ENCODE measurements at places on chromosomes 11 and 22.

- no peak for DNase-seq
These were observed 101.0 kb upstream of the SORL1-AS1 start for GRCh38 chr11:121553806-121554205.

- no peak for DNase-seq
These were observed 367.4 kb upstream of the FAT3 start for GRCh38 chr11:91857179-91857578.

GRCh38 chr11:7506243-7506642, 7.6 kb upstream of the PPFIBP2 start:
- DNase-seq, result no peak

- DNase-seq, result no peak
These were observed 137.7 kb downstream of the WT1 start for GRCh38 chr11:32297611-32298011.

DNA sequence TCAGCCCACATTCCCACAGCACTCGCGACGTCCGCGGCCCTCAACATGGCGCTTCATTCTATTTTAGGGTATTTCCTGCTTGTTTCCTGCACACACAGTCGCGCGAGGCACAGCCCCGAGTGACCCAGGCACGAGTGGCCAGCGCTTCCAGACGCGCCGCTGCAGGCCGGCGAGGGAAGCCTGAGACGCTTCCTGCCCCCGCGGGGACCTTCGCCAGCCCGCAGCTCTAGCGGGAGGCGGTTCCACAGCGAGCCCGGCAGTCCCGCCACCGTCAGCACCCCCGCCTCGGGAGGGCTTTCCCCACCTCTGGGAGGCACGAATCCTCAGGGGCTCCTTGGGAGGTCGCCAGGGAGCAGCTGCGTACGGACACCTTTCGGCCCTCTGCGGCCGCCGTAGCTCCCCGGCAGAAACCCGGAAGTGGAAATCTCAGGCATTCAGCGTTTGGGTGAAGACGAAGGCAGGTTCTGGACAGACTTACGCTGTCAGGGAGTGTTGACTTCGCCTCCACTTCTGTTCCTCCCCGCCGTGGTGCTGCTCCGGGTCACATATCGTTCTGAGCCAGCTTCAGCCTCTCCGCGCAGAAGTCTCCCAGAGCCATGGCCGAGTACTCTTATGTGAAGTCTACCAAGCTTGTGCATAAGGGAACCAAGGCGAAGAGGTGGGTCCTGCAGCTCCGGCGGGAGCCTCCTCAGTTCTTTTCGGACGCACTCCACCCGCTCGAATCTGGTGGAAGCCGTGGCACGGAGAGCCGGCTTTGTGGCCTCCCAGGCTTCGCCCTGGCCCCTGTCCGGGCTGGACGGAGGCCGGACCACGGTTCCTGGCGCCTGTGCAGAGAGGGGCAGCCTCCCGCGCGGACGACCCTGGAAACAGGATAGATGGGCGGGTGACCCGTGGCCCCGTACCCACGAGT, 2925.9 kb upstream of the OR11H1 start:
- no peak for DNase-seq

DNA sequence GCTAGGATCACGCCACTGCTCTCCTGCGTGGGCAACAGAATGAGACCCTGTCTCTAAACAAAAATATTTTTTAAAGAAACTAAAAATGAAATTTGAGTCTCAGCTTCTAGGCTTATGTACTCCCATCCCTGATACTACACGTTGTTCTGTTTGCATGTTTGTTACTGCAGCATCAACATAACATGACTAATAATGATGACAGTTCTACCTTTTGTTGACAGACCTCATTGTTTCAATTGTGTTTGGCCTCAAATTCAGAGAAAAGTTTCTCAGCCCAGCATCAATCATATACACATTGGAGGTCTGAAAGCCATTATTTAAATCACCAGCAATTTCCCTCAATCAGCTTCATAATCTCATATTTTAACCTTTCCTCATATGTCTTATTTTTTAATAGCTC, 20.8 kb downstream of the LAYN start:
- DNase-seq, result no peak

DNA sequence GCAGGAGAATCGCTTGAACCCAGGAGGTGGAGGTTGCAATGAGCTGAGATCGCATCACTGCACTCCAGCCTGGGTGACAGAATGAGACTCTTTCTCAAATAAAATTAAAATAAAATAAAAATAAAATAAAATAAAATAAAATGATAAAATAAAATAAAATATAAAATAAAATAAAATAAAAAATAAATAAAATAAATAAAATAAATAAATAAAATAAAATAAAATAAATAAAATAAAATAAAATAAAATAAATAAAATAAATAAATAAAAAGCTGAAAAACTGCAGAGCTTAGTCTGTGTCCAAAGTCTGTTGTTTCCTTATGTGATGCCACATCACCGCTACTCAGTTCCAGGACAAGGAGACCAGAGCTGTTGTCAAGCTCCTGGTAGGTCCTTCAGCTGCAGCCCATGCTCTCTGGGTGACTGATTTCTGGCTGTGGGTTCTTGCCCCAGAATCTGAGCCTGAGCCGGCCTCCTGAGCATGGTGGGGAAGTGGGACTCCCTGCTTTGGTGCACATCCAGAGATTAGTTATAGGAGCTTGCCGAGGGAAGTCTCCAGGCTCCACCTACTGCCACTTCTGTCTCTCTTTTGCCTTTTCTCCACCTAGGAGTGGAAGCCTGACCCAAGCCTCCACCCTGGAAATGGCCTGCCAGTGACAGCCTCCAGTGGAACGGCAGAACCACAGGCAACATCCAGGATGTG, 31.3 kb upstream of the ADA2 start:
- peak; percentile 31 for DNase-seq

DNA sequence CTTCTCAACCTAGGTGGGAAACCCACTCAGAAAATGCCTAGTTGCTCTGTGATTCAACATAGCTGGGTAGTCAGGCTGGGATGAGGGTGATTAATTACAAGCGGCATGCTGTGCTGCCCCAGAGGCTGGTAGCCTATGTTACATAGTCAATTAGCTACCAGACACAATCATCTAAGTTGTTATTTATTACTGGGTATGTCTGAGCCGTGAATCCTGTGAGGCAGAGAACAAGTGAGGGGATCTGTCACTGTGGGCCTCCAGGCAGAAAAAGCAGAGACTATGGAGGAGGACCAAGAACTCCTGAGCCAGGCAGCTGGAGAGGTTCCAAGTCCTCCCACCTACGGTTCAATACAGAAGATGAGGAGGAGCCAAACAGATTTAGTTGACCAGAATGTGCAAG, 186.6 kb upstream of the BDNF start:
- no peak for DNase-seq

DNA sequence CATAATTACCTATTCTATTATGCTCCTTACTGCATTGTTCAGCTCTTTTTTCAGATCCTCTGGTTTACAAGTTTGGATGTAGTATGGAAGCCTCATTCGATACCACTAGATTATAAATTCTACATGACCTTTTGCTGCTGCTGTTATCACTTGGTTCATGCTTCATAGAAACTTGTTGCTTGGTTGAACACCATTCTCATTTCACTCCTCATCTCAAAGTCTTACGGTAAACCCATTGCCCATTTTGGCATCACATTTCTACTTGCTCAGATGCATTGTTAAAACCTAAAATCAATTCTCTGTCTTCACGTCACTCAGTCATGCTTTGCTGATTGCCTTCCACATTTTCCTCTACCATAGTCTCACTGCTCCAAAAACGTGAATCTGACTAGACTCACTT, 155.5 kb upstream of the DDI1 start:
- DNase-seq, result no peak

- no peak for DNase-seq
These were observed 99.8 kb downstream of the FBXO7 start for GRCh38 chr22:32574411-32574810.

GRCh38 chr11:107549253-107549953, 16.1 kb downstream of the ALKBH8 start:
- DNase-seq, result peak; percentile 45

GRCh38 chr11:130592056-130592455, 143.6 kb downstream of the ADAMTS15 start:
- no peak for DNase-seq

GRCh38 chr11:2932850-2933251, 3.6 kb upstream of the PHLDA2 start:
- no peak for DNase-seq

DNA sequence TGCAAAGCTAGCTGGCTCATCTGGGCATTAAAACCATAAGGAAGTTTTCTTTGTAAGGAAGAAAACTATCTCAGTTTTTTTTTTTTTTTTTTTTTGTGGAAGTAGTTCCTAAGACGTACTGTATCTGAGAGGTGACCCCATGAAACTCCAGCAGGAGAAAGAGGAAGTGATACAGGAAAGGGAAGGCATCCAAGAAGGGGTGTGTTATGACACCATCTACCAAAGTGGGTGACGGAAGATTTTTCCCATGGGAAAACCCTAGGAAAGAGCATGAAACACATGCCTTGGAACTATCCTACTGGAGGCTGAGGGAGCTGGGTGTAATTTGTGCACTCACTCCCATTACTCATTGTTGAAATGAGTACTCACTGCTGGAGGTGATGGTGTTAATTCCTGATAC, 63.8 kb upstream of the ARHGAP20 start:
- no peak for DNase-seq

- no peak for DNase-seq
These were observed 68.6 kb upstream of the SORL1-AS1 start for GRCh38 chr11:121521145-121522042.

DNA sequence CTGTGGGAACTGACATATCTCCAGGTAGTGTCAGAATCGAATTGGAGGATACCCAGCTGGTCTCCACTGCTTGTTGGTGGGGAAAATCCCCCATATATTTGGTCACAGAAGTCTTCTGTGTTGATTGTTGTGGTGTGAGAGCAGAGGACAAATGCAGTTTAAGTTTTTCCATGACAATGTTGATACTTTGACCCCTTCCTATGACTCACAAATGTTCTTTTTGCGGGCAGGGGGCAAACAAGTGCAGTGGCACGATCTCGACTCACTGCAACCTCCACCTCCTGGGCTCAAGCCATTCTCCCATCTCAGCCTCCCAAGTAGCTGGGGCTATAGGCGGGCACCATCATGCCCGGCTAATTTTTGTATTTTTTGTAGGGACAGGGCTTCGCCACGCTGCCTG, 7.4 kb upstream of the PATL1 start:
- DNase-seq, result no peak

GRCh38 chr11:19723572-19724342, 11.1 kb downstream of the NAV2 start:
- peak; percentile 92 for DNase-seq

- no peak for DNase-seq
These were observed 105.5 kb downstream of the C11orf87 start for GRCh38 chr11:109527496-109527895.

DNA sequence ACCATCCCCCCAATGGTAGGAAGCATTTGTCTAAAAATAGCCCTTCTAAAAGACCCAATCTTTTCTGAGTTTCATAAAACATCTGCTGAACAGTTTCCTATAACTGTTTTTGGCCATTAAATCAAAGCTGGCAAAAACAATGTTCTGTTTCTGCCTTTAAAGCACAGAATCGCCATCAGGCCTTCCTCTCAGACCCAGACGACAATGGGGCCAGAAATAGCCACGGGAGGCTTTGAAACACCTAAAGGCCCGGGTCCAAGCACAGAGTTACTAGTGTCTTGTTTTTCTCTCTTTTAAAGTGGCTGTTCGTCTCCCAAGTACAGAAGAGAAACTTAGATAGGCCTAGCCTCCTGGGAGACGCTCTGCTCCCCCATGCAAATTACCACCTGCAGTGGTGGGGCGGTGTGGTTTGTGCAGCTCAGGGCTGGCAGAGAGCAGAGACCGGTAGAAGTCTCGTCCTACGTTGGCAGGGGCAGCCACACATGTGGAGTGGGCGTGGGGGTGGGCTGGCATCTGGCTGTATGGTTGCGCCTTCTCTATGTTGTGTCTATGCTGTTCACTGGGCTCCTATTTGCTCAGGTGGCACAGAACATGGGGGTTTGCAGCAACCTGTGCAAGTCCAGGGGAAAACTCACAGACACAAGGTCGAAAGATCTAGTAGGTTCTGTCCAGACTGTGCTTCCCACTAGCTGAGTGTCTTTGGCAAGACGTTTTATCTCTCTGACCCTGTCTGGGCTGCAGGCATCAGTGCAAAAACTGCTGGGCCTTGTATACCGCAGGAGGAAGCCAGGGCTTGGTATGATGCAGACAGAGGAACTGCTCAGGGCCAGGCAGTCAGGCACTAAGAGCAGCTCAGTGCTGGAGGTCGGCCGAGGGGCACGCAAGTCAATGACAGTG, 23.6 kb upstream of the ETS1 start:
- no peak for DNase-seq

GRCh38 chr11:12768726-12769673, 94.8 kb downstream of the TEAD1 start:
- no peak for DNase-seq

DNA sequence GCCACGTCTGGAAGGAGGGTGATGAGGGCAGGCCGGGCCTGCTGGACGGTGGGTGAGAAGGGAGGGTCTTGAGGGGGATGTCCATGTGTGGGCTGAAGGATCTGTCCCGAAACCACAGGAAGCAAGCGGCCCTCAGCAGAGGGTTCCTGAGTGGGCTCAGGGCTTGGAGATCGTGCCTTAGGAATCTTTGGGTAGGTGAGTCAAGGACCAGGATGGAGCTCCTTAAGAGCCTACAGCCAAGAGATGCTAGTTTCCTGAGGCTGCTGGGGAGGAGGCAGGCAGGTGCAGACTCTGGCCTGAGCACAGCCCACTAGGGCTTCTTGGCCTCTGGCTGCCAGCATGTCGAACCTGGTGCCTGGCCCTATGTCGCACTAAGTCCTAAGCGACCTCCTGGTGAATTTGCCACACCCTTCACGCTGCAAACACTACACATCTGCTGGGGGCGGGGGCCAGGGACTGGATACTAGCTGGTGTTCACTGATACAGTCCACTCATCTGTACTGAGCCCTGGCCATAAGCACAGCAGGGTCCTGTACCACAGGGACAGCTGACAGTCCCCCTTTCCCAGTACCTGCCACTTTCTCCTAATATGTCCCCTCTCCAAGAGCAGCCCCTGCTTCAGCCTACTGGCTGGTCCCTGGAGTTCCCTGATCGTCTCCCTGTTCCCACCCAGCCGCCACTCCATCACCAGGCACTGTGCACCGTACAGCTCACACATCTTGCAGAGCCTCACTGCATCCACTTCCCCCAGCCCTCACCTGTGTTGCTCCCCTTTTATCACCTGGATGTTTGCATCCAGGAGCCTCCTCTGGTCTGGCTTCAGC, 19.5 kb downstream of the GNAZ start:
- no peak for DNase-seq

DNA sequence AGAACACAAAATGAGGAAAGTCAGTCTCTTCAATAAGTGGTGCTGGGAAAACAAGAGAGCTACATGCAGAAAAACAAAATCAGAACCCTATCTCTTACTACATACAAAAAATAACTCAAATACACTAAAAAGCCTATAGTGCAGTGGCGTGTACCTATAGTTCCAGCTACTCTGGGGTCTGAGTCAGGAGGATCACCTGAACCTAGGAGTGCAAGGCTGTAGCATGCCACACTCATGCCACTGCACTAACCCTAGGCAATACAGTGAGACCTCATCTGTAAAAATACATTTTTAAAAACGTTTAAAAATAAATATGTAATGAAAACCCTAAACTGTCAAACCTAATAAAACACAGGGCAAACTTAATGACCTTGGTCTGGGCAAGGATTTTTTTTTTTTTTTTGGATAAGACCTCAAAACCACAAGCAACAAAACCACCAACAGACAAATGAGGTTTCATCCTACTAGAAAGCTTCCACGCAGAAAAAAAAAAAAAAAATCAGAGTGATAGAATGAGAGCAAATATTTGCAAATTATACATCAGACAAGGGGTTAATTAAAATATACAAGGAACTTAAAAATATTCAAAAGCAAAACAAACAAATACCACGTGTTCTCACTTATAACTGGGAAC, 35.2 kb downstream of the XKR3 start:
- DNase-seq, result no peak

- DNase-seq, result no peak
These were observed 35.0 kb downstream of the TPBGL start for GRCh38 chr11:75275581-75275980.

Measured in SJCRH30 (cell line).